AG08395 (cell line): ENCODE measurements at places on chromosomes 5 and 9.

GRCh38 chr5:135494196-135494595 is 41.6 kb downstream of the NEUROG1 start:
- no peak for DNase-seq

- DNase-seq = no peak
Observed at GRCh38 chr9:135617538-135617900, 21.8 kb downstream of the GLT6D1 start.

DNA sequence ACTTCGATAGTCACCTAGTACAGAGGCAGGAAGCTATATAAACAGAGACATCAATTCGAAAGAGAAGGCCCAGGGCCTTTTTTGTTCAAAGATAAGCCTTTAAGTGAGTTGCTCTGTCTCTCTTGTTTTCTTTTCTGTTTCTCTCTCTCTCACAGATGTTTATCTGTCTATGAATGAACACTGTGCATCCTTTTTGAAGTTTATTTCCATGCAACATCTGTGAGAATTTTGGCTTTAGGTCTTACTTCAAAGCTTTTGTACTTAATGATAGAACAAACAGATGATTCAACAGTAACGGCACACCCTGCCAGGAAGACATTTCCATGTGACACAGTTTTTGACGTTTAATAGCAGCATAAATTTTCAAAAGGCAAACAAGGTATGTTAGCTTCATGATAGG is 1413.1 kb upstream of the CDH6 start:
- DNase-seq = no peak

- DNase-seq = no peak
Observed at GRCh38 chr9:72817413-72817812, 135.4 kb downstream of the ALDH1A1 start.

DNA sequence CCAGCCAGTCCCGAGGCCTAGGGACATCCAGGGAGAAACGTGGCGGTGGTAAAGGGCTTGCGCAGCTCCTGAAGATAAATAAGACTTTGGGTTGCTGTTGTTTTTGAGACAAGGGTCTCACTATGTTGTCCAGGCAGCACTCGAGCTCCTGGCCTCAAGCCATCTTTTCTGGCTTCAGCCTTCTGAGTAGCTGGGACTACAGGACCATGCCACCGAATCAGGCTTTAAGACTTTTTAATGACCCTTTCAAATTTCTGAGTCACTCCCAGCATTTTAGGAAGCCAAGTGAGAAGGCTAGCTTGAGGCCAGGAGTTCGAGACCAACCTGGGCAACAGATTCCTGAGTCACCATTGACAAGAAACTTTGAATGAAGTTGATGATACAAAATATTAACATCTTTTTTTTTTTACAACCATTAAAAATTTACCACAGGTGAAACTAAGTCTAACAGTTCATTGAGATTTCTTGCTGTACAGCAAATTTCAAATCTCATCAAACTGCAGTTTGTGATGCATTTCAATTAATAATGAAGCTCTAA is 817 bp upstream of the GNE start:
- DNase-seq = peak; percentile 20

GRCh38 chr5:73198833-73199592 is 26.0 kb downstream of the TMEM174 start:
- DNase-seq = no peak

DNA sequence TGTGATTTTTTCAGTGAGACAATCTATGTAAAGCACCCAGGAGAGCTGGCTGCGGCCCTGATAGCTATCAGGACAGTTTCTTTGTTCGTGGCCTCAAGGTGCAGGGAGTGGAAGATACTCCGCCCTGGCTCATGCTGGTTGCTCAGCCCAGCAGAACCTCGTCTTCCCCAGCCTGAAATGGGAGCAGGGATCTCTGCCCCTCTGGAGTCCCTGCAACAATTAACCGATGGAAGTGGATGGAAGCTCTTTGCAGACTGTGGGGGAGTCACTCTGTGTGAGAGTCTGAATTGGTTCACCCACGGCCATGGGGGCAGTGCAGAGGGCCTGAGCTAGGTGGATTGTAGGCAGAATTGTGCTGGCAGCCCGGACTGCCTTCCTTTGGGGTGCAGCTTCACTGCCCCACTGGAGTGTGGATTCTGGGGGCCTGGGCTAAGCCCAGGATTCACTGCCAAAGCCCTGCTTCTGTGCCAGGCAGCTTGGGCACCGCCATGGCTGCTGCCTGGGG is 2.8 kb downstream of the AIF1L start:
- no peak for DNase-seq

DNA sequence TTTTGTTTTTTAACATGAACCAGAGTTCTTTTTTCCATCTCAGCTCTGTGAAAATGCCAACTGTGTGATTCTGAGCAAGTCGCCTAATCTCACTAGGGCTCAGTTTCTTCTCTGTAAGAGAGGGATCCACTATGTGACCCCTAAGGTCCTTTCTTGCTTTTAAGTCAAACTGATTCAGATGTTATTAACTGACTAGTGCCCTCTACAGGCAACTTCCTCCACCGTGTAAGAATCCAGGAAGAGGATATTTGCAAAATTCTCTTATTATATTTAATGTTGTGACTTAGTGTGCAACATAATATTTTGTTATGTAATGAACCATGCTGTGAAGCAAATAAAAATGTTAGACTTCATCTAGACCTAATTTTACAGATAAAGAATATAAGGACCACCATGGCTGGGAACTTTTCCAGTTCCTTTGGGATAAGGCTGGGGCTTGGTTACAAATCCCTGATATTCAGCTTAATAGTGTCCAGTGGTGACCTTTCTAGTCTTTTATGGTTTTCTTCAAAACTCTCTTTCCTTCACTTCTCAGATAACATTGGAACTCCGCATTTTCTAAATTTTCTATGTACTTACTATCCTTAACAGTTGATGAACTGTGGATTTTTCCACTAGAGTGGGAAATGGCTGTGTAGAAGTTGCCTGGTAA is 244.7 kb downstream of the PIK3R1 start:
- peak; percentile 44 for DNase-seq

DNA sequence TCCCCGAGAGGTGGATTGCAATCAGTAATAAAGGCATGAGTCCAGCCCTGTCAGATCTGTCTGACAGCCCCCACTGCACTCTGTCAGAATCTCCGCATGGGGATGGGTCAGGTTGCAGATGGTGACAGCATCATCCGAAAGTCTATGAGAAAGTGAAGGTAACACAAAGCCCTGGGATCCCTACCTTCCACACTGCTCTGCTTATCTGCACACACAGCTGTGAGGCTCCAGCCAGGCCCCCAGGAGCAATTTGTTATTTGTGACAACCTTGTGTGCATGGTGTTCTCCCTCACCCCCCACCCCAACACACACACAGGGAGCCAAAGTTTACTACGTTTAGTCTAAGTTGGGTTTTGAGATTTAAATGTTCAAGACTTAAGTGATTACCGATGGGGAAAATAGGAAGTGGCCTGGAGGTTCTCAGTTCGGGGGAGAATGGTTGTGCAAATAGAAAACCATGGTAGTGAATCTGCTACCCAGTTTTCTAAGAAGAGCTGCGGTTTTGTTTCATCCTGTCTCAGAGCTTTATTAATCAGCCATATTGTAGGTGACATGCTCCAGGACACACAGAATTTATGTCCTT is 92.7 kb downstream of the SV2C start:
- no peak for DNase-seq

DNA sequence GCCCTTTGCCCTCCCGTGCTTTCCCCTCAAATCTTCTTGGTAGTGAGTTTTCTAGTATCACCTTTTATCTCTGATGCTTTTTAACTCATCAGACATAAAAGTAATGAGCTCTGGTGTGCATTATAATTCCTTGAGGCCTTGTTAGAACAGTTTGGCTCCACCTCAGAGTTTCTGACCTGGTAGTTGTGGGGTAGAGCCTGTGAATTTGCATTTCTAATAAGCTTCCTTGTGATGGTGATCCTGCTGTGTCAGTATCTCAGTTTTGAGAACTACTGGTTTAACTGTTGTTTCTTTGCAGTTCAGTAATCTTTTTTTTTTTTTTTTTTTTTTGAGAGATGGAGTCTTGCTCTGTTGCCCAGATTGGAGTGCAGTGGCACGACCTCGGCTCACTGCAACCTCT is 31.1 kb downstream of the UBE2D2 start:
- no peak for DNase-seq

GRCh38 chr5:74109344-74109743 is 483.3 kb downstream of the ARHGEF28 start:
- DNase-seq = no peak

DNA sequence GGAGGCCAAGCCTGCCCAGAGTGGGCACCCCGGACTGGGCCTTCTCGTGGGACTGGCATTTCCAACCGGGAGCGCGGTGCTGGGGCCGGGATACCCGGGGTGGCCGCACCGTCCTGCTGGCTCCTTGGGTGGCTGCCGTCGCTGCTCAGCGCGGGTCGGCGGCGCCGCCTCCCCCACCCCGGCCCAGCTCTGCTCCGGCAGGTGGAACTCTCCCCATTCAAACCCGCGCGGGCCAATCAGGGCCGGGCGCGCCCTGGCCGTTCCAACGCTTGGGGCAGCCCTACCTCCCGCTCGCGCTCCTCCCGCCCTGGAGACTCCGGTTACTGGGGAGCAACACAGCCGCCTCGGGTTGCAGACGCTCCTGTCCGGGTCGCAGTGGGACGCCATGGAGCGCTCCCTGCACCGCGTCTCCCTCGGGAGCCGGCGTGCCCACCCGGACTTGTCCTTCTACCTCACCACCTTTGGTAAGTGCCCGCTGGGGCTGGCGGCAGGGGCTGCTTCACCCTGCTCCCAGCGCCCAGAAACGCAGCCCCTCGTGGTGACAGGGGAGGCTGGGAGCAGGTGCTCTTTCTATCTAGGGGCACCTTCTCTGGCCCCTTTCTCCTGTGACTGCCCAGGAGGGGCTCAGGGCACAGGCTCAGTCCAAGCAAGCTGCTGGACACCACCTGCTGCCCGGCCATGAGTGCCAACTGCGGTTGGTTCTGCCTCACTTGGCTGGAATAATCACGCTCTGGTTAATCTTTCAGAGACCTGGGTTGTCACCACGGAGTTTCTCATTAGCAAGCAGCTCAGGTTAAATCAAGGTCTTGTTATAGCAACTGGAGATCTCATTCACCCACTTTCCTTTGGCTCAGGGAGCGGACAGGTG is at the start of gene RGS3:
Gene RGS3 (plus strand): TSS at position 310 of the 868 bp plus-strand sequence. CDS start 76 bp downstream, at position 386.
- DNase-seq = no peak

GRCh38 chr5:37704406-37704805 is 135.4 kb downstream of the GDNF start:
- DNase-seq = no peak

DNA sequence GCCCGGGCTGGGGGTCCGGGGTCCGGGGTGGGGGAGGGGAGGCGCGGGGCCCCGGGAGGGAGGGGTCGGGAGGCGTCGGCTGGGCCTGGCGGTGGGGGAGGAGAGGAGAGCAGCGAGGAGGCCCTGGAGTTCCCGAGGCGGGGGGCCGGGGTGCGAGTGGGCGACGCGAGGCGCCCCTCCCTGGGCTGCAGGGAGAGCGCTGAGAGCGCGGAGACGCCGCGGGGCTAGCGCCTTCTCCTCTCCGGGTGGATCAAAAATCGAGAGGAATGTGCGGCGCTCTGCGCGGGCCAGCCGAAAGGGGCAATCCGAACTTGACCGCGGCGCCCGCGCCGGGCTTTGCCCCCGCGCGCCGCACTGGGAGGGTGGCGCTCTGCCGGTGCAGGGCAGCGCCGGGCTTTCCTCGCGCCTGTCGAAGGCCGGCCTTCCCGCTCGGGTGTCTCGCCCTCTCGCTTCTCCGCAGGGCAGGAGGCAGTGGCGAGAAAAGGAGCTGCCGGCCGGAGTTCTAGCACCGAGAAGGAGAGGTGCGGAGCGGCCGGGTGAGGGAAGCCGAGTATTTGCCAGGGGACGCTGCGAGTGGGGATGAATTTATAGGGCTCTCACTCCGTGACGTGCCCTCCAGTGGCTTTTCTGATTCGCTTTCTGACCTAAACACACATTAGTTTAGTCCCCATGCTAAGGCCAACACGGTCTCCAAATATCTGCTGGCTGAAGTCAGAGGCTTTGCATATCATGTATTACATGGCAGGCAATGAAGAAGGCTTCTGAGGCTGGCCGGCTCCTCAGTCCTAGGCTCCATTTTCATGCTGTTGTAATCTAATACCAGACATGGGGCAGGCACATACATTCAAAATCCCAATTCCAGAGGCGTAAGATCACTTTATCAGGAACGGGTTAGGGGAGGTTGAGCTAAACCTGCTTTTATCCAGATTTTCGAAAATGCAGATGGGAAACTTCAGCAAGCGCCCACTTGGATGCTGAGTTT is 503 bp upstream of the GDNF start:
- peak; percentile 82 for DNase-seq

- no peak for DNase-seq
Observed at GRCh38 chr9:93080406-93080805, 15.6 kb upstream of the CARD19 start.

GRCh38 chr9:121801579-121801978 is 150.1 kb downstream of the DAB2IP start:
- DNase-seq = no peak

- DNase-seq = no peak
Observed at GRCh38 chr5:34857161-34857560, 18.2 kb downstream of the TTC23L start.

GRCh38 chr9:86525182-86525581 is 171.0 kb upstream of the TUT7 start:
- DNase-seq = no peak

DNA sequence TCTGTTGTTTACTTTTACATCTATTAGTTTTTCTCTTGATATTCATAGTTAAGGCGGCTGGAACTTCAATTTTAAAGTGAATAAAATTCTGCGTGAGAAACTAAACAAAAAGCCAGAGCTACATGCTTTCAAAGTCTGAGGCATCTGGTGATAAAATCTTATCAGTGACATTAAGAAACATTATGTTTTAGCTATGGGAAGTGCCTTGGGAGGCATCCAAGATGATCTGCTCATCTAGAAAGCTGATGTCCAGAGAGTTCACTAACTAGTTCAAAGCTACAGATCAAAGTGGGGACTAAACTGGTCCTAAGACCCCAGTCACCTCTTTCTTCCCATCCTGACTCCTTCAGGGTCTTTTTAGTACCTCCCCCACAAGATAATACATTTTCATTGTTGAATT is 37.2 kb downstream of the MRPS27 start:
- peak; percentile 4 for DNase-seq
